ENCODE measurements at places on chromosomes 1 and 21.

DNA sequence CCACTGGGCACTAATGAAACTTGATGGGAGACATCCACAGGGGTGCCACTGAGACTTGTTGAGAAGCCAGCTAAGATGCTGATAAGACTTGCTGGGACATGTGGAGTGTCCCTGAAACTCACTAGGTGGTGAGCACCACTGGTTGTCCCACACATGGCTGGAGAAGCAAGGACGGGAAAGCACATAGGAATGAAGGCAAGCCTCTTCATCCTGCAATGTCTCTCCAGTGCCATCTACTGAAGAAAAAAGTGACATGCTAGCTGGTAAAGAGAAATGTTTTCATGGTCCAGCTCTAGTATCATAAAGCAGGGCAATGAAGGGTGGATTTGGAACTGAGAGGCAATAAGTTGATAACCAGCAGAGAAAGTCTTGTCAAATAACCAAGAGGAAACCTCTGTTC lies 283.0 kb downstream of the PAPPA2 start:
- no peak for DNase-seq

GRCh38 chr1:36232212-36233095 lies 8.2 kb downstream of the THRAP3 start:
- no peak for DNase-seq

GRCh38 chr21:41604583-41605041 lies 96.7 kb upstream of the TMPRSS2 start:
- no peak for DNase-seq

- DNase-seq: no peak
Observed at GRCh38 chr1:5373281-5373680, 618.9 kb downstream of the NPHP4 start.

DNA sequence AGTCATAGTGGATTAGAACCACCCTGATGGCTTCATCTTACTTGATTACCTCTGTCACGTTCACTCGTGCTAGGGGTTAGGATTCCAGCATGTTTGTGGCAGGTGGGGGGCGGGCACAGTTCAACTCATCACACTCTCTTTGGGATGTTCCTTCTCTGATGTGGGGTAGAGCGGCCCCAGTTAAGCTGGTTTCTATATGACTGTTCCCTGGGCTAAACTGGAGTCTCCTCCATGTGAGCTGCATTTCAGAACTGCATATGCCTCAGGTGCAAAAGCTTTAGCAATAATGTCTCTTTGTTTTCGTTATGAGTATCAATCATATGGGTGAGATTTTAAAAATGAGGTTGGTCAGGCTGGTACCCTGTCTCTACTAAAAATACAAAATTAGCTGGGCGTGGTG lies 393.2 kb downstream of the RPS6KC1 start:
- no peak for DNase-seq

DNA sequence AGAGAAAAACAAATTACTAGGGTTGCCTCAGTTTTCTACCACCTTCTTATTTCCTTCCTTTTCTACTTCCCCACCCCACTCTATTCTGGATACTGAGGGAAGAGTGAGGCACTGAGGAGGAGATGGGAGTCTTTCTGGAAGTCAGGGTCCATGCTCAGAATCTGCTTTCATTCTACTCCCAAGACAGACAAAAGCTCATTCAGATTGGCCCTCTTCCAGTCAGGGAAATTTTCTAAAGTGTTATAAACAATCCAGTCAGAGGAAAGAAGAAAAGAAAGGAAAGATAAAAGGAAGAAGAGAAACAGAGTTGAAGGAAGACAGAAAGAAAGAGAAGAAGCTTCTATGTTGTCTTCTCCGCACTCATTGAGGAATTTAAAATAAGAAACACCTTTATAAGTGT lies 228.6 kb downstream of the COP1 start:
- no peak for DNase-seq

DNA sequence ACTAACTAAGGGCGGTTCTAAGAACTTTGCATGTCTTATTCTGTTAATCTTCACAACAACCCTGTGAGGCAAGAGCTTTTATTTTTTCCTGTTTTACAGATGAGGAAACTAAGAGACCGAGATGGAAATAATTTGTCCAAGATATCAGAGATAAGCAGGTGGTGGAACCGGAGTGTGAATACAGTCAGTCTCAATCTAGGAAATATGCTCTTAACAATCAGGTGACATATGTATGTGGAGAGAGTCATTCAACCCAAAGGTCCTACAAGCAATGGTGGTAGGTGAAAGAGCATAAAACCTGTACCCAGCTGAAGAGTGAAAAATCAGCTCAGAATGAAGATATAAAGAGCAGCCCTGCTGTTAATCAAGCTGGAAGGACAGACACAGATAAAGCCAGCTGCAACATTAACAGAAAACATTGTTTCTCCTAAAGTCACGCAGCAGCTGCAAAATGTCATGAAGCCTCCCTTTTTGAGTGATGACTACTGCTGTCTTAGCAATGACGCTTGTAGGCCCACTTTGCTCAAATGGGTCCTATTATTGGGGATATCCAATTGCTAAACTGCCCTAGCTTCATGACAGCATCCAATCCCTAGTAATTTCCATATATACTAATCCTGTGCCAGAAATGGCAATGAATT lies 30.5 kb upstream of the FCAMR start:
- DNase-seq: no peak

DNA sequence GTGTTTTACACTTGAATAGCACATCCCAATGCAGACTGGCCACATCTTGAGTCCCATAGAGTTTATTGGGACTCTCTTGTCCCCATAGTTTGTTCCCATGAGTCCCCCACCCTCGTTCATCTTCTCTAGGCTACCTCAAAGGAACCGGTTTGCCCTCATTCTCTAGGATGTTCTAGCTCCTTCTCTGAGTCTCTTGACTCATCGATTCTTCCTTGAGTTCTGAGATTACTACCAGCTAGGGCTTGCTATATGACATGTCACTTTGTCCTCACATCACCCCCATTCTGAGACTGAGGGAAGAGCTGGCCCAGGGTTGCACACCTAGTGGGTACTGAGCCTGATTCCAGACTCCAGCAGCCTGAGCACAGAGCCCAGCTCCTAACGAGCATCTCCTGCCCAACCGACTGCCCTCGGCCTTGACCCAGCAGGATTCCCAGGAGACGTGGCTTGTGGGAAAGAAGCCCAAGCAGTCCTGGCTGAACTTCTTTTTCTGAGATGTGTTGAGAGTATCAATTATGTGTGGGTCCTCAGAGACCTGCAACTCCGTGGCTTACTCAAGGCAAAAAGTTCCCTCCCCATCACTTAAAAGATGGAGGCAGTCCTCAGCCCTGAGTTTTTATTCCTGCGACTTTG lies 42.0 kb downstream of the TMEM51 start:
- DNase-seq: no peak

DNA sequence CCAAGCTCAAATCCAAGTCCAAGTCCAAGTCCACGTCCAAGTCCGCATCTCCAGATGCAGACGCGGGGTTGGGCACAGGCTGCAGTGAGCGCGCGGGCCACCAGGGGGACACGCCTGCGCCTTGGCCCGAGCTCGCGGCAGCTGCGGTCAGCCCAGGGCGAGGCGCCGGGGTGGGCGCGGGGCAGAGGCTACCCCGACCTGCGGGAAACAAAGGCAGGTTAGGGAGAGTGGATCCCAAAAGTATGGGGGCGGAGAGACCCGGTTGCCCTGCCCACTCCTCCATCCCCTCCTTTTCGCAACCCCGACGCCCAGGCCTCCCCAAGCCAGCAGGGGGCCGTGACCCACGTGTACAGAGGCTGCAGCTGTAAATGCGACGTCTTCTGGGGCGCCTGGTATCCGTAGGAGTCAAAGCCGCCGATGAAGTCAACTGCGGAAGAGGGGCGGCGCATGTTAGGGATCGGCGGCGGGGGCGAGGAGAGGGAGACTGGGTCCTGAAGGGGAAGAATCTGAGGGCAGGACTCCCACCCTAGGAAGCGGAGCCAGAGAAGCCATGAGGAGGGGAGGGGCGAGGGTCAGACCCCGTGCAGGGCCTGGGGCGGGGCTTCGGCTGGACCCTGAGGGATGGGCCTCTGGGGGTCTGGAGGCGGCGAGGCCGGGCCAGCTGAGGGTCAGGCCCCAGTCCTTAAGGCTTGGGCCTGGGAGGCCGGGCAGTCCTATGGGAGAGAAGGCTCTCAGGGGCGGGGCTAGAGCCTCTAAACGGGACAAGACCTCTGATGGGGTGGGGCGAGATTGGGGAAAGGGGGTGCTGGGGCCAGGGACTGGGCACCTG lies 58.0 kb downstream of the NKAIN1 start:
- no peak for DNase-seq

GRCh38 chr1:3984586-3984985 lies 84.5 kb upstream of the C1orf174 start:
- no peak for DNase-seq

GRCh38 chr1:183368213-183369108 lies 49.7 kb downstream of the NMNAT2 start:
- DNase-seq: no peak

- DNase-seq: no peak
Observed at GRCh38 chr1:67137307-67137753, 2.6 kb upstream of the C1orf141 start.

DNA sequence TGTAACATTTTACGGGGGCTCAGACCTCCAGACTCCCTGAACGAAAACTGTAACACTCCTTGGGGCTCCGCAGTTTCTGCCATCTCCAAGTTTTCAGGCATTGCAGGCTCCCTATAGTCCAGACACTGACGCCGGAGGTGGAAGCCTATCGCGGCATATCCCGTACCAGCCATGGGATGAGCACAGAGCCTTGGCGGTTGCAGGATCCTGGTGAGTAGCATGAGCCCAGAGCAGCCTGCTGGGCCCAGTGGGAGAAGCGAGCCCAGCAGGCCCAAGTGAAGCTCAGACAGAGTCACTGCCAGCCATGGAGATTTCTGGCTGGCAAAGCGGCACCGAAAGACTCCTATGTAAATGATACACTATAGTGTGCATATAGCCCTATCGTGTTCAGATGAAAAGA lies 446.8 kb downstream of the COL11A1 start:
- no peak for DNase-seq

- DNase-seq: no peak
Observed at GRCh38 chr1:217673387-217673786, 42.2 kb downstream of the SPATA17 start.

DNA sequence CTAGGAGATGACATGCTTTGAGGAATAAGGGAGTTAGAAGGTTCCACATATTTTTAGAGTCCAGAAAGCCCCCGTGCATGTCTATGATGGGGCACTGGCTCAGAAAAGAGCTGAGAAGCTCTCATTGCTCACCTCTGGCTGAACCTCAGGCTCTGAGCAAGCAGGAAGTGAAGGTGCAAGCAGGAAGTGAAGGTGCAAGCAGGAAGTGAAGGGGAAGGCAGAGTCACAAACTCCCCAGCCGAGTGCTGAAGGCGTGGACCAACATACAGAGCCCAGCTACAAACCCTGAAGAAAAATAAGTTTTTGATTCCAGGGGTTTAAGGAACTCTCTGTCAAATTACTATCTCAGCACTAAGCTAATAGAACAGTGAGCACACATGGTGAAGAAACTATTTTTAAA lies 7.0 kb downstream of the KRTAP10-8 start:
- no peak for DNase-seq

DNA sequence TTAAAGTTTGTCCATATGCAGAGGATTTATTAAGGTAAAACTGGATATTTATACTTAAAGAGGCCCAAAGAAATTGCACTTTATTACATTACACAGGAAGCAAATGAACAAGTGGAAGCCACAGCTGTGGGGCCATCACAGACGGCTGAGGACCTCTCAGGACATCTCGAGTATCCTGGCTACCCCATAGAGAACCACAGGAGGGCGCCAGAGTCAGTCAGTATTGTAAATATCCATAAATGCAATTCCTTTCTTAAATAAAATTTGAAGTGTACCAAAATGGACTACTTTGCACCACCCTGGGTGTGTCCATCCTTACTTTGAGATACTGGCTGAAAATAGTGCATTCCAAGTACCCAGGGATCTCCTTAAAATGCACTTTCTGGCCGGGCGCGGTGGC lies 257.2 kb downstream of the MRPL39 start:
- no peak for DNase-seq

- no peak for DNase-seq
Observed at GRCh38 chr1:24258735-24259424, 60.3 kb upstream of the GRHL3 start.

- DNase-seq: no peak
Observed at GRCh38 chr1:92901699-92902405, 59.4 kb downstream of the DIPK1A start.

- DNase-seq: no peak
Observed at GRCh38 chr21:39400173-39400572, 45.4 kb downstream of the LCA5L start.

DNA sequence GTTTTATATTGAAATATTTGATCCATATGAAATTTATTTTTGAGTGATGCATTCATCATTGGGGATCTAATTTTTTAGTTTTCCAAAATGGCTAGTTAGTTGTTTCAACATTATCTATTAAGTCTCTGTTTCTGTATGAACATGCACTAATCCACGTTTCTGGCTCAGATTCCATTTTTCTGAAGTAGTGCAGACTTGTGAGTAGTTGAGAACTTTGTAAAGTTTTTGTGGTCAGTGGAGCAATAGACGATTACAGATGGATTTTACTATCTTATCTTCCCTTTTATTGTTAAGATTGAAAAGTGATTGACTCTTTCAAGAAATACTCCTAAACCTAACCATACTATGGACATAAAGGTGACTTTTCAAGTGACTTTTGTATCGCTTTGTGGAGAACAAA lies 16.7 kb downstream of the SOAT1 start:
- no peak for DNase-seq

GRCh38 chr1:233432916-233433315 lies 105.4 kb downstream of the MAP3K21 start:
- no peak for DNase-seq

DNA sequence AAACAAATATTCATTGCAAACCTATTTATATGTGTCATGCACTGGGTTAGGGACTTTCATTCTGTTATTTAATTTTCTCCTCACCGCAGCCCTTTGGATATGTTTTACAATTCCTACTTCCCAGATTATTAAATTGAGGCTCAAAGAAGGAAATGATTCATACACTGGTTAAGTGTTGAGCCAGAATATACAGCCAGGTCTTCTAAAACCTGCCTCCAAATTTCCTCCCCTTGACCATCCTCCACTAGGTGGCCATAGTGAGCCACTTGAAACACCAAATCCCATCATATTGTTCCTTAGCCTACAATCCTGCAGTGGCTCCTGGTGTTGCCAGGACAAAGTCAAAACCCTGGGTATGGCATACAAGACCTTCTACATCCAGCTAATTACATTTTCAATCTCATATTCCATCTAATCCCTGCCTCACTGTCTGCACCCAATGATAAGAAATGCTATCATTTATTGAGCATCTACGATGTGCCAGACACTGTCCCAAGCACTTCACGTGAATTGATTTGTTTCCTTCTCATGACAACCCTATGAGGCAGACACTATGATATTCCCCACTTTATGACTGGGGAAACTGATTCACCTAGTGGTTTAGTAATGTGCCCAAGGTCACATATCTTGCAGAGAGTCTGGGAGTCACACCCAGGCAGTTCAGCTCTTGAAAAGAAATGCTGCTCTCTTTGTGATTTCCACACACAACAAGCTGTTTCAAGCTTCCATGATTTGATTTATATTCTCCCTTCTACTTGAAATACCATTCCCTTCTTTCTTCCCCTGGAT lies 23.6 kb upstream of the KIRREL1 start:
- no peak for DNase-seq

- no peak for DNase-seq
Observed at GRCh38 chr1:240149484-240150094, 57.9 kb downstream of the FMN2 start.

All from NCI-H1436 treated with DMSO at 0.1 percent for 48 hours (cell line).